ENCODE measurements at places on chromosomes 3 and 15.

GRCh38 chr15:66906668-66907614 is 158.5 kb upstream of the SMAD3 start:
- no peak for DNase-seq

- DNase-seq: no peak
Measured at GRCh38 chr3:31680072-31680870, 147.5 kb downstream of the STT3B start.

DNA sequence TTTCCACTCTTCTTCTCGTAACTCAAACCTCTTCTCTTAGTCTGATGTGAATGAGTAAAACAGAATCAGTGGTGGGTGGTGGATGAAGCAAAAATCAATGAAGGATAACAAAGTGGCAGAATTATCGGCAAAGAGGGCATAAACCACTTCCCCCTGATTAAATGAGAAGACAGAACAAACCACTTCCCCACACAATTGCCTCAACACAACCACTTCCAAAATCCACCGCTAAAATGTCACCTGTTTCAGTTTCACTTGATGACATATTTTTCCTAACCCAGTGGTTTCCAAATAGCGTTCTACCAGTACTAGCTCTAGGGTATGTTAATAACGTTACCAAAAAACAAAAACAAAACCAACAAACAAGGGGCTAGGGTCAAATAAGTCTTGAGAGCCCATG is 478.7 kb upstream of the WNT5A start:
- DNase-seq: no peak

- DNase-seq: peak; percentile 5
Measured at GRCh38 chr3:132417695-132418411, 551 bp downstream of the DNAJC13 start.

GRCh38 chr3:84439476-84439875 is 519.3 kb upstream of the CADM2 start:
- DNase-seq: no peak
